CD8-positive, alpha-beta memory T cell (primary cell): ENCODE measurements at places on chromosomes 12 and 14. TPM values are rescaled to one million over a fixed set of nuclear protein-coding genes. Genes with fewer than 3 reads are reported as not detected.
A peak's percentile ranks its signal among the peaks of the same experiment; 100 is the strongest.

DNA sequence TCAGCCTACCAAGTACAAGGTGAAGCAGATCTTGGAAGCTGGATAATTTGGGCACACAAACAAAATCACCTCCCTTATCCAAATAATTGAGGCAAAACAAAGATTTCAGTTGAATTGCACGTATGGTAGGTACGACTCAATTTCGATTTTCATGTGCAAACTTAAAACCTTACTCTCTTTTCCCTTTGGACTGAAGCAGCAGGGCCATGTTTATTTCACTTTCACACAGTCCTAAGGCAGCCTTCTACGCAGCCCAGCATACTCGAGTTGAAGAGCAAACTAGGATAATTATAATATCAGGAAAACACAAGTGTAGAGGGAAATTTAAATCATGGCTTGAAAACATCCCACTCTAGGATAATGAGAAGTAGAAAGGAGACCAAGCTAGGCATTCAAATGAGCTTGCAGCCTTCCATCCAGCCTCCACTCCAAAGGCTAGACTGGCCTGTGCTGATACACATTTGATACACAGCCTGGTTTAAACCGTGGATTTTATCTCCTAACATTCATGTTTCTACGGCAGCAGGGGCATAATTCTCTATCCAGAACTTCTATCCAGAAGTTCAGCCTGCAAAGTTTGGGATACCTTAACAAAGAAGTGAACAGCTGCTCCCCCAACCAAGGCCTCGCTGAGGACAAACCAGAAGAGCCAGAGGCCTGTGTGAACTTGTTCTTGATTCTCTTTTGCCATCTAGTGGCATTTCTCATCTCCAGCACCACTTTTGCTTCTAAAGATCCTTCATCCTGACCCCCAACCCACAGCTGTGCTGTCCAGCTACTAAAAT, 2.4 kb upstream of the RNASE7 start:
- peak; percentile 53 for DNase-seq

DNA sequence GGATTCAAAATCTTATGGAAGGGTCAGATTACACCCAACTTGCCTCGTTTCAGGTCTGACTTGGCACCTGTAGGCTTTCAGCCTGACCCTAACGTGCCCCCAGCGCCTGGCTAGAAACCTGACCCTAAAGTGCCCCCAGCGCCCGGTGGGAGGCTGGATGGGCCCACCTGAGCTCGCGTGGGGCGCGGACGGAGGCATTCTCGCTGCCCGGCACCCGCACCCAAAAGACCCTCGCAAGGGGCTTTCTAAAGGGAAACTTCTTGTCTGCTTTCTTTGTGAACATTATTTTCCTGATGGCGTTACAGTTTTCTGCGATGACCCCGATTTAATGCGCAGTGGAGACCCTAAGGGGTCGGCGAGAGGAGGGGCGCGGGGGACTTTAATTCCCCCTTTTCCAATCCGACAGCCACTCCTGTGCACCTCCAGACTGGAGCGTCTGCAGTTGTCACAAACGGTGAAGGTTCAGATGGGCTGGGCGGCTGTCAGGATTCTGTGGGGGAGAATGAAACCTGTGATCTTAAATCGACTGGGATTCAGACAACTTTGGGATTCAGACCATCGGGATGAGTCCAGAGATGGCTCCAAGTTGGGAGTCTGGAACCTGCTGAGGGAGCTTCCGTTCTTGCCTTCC, 751 bp upstream of the HRK start:
- no peak for DNase-seq

DNA sequence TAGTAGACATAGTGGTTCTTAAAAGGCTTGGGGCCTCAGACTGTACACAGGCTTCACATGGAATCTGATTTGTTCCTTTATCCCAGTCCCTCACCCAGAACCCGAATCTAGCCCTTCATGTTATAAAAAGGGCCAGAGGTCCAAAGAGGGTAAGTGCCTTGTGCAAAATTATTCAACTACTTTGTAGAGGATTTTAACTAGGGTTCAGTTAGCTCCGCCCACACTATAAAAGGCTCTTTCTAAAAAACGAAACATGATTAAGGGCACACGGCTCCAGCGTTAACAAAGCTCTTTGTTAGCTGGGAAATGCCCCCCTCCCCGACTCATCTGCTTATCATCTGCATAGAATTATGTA, 3.2 kb upstream of the SOCS2 start:
- DNase-seq = no peak

GRCh38 chr12:4446335-4446734, 720 bp upstream of the FGF6 start:
- no peak for DNase-seq

RDH5 gene
- 8.5 TPM for total RNA-seq

DNA sequence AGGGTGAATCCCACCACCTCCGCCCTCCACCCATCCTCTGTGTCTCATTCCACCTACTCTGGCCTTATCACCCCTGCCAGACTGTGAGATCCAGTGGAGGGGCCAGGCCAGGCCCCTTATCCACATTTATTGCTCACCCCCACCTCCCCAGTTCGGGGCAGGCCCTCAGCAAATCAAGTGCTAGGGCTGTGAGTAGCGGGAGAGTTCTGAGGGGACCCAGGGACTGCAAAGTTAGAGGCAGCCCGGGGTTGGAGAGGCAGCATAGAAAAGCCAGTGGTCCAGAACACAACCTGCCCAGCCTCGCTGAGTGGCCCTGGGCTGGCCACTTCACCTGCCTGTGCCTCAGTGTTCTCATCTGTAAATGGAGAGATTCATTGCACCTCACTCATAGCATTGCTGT, 27.2 kb upstream of the ACTN1 start:
- no peak for DNase-seq

AICDA gene
- total RNA-seq = 0.71 TPM
